ENCODE measurements at places on chromosomes 4 and X. TPM values are rescaled to one million over a fixed set of nuclear protein-coding genes. Genes with fewer than 3 reads are reported as not detected.

DNA sequence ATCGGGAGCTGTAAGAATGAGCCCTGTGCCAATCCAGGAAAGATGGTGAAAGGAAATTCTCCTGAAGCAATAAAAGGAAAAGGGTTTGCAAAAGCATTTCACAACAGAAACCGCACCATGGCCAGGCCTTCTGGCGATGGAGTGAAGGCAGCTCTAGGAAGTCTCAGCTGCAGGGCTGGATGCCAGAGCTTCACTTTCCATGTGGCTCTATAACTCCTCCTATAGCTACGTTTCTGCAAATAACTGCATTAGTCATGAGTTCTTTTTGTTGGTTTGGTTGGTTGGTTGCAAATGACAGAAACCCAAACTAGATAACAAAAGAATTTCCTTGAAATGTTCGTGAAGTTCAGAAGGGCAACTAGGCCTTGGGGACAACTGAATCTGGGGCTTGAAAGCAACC lies 84.6 kb downstream of the RELL1 start:
- no peak for DNase-seq

- DNase-seq: no peak
Measured at GRCh38 chr4:76589402-76589801, 154.4 kb downstream of the SHROOM3 start.

GRCh38 chrX:11386001-11386523 lies 92.8 kb downstream of the AMELX start:
- no peak for DNase-seq

DNA sequence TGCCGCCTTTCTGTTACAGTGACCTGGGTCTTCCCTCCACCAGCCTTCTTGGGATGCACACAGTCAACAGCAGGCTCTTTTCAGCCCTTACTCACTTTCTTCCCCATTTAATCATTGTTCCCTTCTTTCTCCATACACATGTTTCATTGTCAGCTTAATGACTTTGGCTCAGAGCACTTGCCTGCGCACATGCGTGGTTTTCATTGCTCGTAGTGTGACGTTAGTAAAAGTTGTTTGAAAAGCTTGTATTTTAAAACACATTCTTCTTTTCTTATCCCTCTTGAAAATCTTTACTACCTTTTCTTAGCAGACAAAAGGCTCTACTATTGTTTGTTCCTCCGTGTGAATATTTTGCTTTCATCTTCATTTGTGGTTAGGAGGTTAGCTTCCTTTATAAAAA lies 19.7 kb upstream of the SCOC start:
- no peak for DNase-seq

GRCh38 chrX:17788439-17788838 lies 51.1 kb downstream of the SCML1 start:
- DNase-seq: no peak

- DNase-seq: no peak
Measured at GRCh38 chr4:88821522-88821921, 123.9 kb upstream of the NAP1L5 start.

DNA sequence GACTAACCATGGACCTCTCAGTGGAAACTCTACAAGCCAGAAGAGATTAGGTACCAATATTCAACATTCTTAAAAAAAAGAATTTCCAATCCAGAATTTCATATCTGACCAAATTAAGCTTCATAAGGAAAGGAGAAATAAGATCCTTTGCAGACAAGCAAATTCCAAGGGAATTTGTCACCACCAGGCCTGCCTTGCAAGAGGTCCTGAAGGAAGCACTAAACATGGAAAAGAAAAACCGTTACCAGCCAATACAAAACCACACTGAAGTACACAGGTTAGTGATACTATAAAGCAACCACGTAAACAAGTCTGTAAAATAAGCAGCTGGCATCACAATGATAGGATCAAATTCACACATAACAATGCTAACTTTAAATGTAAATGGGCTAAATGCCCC lies 156.6 kb downstream of the FAM13A start:
- DNase-seq: no peak

GRCh38 chr4:4735870-4736269 lies 123.6 kb upstream of the MSX1 start:
- DNase-seq: no peak

DNA sequence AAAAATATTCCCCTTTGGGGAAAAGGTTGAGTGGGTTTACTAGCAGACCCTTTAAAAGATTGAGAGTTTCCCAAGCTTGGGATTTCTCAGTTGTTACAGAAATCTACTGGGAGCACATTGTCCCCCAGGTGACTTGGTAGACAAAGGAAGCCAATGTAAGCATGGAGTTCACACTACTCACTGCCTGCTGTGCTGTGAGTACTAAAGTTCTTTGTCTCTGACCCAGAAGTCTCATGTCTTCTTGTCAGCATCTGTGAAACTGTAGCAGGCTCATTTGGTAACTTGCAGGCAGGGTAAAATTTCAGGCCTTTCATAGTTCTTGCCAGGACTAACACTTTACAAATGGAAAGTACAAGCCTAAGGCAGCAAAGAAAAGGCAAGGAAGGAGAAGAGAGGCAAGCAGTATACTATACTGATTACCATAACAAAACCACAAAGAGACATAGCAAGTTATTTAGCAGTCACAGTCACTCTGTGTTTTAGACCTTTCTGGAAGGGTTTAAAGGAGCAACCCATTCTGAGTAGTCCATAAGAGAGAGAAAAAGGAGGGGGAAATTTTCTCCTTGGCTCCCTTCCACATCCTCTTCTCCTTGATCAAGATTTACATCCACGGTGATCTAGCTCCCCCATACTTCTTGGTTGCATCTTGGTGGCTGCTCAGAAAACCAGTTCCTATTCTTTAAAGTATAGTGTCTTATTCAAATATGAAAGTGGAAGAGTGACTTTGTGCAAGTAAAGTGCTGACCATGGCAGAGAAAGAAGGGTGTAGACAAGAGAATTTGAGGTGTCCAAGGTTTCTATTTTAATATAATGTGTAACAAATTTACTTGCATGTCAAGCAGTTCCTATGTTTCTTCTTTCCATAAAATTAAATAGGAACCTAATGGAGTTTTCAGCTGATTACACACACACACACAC lies 160.0 kb upstream of the PDE5A start:
- no peak for DNase-seq

- no peak for DNase-seq
Measured at GRCh38 chr4:8090744-8091301, 67.8 kb downstream of the ABLIM2 start.

DNA sequence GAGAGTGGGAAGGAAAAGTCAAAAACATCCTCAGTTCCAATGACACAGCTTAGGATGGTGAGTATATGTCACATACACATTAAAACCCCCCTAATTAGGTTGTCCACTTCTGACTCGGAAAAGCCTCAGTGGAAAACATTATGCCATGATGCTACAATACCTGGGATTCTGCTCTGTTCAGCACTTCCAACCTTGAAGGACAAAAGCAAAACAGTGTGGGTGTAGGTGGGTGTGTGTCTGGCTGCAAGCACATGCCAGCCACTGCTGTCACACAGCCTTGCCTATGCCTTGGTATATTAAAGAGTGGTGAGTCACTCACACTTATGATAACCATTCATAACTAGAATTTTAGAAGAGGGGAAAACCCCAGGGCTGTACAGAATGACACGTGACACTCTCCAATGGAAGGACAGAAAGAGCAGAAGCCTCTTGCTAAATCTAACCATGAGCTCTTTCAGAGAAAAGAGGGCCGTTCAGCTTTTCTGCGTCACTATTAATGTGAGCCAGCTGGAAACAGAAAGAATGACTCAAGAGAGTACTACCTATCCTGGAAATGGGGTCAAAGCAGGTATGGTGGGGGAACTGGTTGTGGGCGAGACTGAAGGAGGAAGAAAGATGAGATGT lies 159.6 kb downstream of the TET2 start:
- no peak for DNase-seq

DNA sequence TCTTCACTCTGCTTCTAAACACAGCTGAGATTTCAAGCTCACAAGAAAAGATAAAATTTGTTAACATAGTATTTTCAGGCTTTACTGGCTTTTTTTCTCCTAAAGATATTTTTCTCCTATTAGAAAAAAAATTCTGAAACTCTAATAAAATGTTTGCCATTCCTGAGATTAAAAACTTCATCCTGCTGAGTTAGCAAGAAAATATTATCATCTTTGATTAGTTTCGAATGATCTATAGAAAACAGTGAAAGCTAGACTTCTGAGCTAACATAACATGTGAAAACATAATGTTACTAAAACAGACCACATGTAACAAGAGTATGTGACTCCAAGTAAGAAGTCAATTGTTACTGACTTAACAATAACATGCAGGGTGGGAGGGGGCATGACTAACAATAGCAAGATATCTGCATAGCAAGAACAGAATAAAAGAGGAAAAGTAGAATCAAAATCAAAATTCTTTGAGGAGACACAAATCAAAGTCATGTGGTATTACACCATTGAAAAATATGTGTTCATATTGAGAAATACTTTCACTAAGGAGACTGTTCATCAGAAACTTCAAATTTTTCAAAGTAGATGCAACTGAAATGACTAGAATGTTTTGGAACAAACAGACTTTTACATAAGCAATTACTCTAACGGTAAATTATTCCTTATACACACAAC lies 14.5 kb downstream of the TBCK start:
- no peak for DNase-seq

DNA sequence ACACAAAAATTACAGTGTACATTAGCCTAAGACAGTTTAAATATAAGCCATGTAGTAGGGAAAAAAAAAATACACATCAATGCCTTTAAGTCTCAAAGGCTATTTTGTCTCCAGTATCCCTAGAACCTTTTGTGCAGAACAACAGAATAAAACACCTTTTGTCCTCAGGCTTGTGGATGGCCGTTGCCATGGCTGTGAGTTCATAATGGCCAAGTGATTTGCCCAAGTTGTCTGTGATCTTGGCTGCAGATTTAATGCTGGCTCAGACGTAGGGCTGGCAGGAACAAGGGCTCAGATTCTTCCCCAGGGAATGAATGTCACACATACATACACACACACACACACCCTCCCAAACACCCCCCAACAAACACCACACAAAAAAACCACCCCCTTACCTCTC lies 25.3 kb downstream of the GPM6B start:
- no peak for DNase-seq

GRCh38 chr4:119510395-119511149 lies 118.0 kb downstream of the PDE5A start:
- DNase-seq: no peak

DNA sequence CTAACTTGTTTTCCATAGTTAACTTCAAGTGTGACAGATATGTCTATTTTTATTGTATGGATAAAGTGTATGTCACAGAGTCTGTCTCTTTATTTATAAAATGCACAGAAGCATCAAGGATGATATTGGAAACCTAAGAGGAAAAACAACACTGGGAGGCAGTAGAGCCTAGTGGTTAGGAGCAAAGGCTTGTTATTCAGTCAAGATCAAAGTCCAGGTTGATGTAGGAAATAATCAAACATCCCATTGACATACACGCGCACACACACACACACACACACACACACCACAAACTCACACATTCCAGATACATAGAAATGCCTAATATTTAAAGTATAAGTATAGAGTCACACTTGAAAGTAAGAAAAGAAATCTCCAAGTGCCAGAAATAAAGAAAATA lies 206.8 kb downstream of the CHRDL1 start:
- no peak for DNase-seq

- no peak for DNase-seq
Measured at GRCh38 chrX:65926095-65927019, 113.5 kb downstream of the VSIG4 start.

- DNase-seq: no peak
Measured at GRCh38 chr4:122857160-122857559, 30.5 kb downstream of the FGF2 start.

- no peak for DNase-seq
Measured at GRCh38 chr4:18816228-18816895, 794.8 kb upstream of the LCORL start.

- DNase-seq: no peak
Measured at GRCh38 chr4:101217353-101218031, 129.8 kb downstream of the PPP3CA start.

GRCh38 chr4:95362906-95363558 lies 185.7 kb downstream of the UNC5C start:
- no peak for DNase-seq

The OPRPN gene
- not detected for total RNA-seq

The DOCK11 gene
- total RNA-seq: 4.6 TPM

The RAP2C gene
- 12.7 TPM for total RNA-seq

The BANK1 gene
- total RNA-seq: 1.3 TPM

The STOX2 gene
- total RNA-seq: 4.2 TPM

The CCSER1 gene
- 12.1 TPM for total RNA-seq

The THAP9 gene
- total RNA-seq: 3.3 TPM

The ATP8A1 gene
- 13.8 TPM for total RNA-seq

The FNIP2 gene
- total RNA-seq: 44.4 TPM

The PABPC1L2A gene
- total RNA-seq: not detected

The SPATA4 gene
- not detected for total RNA-seq

Data from lower leg skin (tissue), 4 donors.